SK-N-SH treated with all-trans-retinoic acid at 6 μM for 48 hours (cell line): ENCODE measurements at places on chromosomes 6 and 20.

- ATAC-seq = no peak
Observed at GRCh38 chr6:7401075-7401474, 11.5 kb downstream of the RIOK1 start.

- no peak for ATAC-seq
Observed at GRCh38 chr6:152273638-152274037, 363.5 kb downstream of the SYNE1 start.

DNA sequence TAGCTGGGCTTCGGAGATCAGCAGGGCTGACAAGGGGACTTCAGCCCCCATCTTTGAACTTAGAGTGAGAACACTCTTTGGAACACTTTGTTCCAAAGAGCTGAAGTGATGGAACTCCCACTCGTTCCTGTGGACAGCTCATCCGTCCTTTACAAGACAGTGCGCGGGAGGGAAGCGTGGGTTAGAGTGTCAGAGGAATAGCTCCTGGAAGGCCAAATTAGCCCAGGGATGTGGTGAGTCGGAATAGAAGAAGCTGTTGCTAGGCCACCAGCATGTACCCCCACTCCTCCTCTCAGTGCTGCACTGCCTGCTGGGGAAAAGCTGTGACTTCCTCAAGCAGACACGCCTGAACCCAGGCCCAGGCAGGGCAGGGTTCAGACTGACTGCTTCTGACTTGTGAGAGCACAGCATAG is 1.7 kb downstream of the SDCBP2 start:
- ATAC-seq = no peak

DNA sequence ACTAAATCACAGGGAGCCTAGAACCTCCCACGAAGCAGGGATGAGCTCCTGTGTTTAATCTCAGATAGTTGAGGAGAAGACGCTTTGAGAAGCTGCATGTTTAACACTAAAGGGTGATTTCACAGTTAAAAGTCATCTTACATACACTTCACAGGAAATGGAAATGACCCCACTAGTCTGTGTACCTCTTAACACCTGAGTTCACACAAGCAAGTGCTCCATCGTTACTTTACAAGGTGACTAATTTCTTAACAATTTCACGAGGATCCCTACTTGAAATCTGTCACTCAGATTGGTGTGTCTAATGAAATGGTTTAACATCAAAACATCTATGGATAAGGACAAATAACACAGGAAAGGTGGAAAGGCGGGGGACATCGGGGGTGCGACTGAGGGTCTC is 93.8 kb upstream of the RPS6KA2 start:
- no peak for ATAC-seq

DNA sequence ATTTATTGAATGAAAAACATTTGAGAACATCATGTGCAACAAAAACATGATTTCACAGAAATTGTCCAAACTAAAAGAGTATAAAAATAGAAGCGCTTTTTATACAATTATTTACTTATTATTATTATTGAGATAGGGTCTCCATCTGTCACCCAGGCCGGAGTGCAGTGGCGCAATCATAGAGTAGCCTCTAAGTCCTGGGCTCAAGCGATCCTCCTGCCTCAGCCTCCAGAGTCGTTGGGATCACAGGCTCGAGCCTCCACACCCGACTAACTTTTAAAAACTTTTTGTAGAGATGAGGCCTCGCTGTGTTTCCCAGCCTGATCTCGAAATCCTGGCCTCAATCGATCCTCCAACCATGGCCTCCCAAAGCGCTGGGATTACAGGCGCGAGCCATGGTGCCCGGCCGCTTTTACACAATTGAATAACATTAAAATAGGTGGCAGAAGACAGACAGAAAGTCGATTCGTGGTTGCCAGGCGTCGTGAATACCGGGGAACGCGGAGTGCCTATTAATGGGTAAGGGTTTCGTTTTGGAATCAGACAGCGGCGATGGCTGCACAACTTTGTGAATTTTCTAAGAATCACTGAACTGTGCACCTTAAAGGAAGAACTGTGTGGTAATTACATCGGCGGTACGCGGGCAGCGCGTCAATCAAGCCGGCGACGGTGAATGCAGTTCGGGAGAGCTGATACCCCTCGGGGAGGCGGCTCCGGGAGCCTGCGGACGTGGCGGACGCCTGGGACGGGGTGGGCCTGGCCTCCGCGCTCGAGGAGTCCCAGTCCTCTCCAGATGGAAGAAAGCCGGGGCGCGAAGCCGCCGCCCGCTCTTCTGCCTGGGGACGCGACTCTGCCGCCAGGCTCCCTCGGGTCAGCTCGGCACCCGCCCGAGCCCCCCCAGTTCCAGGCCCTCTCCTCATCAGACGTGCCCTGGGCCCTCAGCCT is 807 bp downstream of the TBC1D20 start:
- ATAC-seq = peak; percentile 74

GRCh38 chr6:35147026-35147425 is 5.9 kb upstream of the TCP11 start:
- no peak for ATAC-seq

GRCh38 chr6:36484736-36485135 is 41.9 kb downstream of the KCTD20 start:
- no peak for ATAC-seq

- ATAC-seq = no peak
Observed at GRCh38 chr20:10788055-10788454, 114.3 kb upstream of the JAG1 start.

DNA sequence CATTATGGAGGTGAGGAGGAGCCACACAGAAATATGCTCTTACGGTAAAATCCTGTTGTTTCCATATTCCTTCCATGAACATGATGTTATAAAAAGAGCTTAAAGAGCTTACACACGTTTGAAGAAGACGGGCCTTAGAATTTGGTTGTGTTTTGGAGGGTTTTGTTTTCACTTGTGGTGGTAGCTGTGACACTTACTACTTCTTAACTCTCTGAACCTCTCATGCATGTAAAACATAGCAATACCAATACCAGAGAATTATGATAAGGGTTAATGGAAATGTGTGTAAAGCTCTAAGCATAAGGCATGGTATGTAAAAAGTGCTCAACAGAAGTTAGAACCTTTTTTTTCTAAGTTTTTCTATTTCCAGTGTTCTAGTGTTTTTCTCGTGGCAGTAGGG is 256.1 kb upstream of the KCNQ5 start:
- no peak for ATAC-seq

DNA sequence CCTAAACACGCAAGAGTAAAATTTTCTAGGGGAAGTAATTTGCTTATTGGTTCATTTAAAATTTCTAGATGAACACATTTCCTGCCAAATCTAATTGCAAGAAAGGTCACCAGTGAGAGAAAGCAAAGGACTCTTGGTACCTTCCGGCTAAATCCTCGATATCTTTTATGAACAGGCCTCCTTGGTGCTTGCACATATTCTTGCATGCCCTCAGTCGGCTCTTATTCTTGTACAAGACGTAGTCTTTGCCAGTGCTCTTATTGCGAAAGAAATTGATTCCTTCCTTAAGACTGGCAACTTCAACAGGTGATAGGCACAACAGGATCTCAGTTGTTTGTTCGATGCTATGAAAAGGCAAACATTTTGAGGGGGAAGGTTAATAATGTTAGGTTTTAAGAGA is 141.7 kb upstream of the CARMIL1 start:
- ATAC-seq = no peak

- ATAC-seq = no peak
Observed at GRCh38 chr20:51457533-51457932, 85.0 kb downstream of the NFATC2 start.

DNA sequence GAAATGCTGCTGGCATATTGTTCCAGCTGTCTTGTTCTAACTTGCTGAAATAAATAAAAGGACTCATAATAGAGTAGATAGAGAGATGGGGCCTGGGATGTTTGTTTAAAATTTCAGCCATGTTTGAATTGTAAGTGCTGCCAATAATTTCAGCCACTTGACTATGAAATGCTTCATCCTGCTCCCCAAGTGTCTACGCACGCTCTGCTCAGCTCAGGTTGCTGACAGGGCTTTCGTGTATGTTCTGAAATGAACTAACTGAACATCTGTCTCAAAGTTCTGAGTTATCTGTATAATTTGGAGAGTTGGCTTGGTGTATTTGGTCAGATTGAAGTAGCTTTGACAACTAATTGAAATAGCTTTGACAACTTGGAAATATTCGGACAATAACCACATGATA is 387.8 kb downstream of the BMP2 start:
- ATAC-seq = no peak
